Stimulated activated CD4-positive, alpha-beta T cell treated with anti-CD3 and anti-CD28 coated beads, TNF-alpha, amount 100 ng/mL, for 24 hours (primary cell): ENCODE measurements at places on chromosomes 5 and 9.

DNA sequence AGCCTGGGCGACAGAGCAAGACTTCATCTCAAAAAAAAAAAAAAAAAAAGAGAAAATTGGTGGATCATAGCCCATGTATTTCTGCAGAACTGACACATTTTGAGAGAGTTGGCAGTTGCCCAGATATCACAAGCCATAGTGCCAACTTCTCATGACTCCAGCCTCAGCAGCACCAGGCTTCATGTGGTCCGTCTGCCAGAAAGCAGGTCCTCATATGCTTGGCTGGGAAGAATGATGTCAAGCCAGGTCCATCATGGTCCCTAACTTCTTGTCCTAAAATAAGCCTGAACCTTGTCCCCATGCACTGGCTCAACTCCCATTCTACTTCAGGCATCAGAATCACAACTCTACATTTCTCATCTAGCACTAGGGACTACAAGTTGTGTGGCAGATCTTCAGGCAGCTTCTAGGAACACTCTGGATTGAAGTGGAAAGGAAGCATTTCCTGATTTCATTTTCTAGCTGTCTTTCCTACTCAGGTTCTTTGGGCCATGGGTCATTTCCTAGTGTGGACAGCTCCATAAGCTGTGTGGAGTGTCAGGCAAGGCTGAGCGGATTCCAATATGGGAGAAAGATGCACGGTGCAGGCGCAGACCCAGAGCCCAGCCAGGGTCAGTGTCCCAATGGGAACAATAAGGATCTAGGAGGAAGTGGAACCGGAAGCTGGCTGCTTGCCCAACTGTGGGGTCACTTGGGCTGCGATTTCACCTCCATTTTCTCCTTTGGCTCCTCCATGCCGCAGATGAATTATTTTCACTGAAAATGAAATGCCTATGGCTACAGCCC is 90.1 kb downstream of the LMNB1 start:
- DNase-seq = no peak

DNA sequence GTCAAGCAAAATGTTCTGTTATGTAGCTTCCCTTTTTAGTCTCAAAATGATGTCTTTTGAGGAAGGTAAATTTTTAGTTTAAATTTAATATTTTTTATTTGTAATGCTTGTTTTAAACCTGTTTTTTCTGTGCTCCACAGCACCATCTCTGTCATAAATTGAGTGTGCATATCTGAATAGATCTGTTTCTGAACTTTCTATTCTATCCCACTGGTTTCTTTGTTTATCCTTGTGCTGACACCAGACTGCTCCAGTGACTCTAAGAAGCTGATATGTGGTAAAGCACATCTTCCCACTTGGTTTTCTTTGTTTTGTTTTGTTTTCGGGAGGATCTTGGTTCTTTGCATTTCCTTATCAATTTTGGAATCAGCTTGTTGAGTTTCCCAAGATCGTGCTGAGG is 7.1 kb upstream of the RNF145 start:
- DNase-seq = no peak

GRCh38 chr5:168578538-168579487 is at the start of gene PANK3:
PANK3 (minus strand) TSS chr5:168579368; CDS start chr5:168579283, 85 bp downstream.
- DNase-seq = no peak

DNA sequence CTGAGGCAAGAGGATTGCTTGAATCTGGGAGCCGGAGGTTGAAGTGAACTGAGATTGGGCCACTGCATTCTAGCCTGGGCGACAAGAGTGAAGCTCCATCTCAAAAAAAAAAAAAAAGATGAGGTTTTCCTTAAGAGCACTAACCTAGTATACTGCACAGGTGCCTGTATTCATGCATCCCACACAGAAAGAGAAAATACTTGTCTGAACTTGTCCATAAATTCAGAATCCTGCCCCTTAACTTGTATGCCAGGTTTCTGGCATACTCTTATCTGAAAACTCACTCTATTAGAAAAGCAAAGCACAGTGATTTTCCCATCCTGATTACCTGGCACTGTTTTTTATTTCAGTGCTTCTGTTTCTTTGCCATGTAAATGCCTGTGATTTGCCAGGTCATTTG is 125.3 kb upstream of the CDKN2B start:
- no peak for DNase-seq

- DNase-seq = no peak
Measured at GRCh38 chr9:126564716-126565115, 49.0 kb upstream of the LMX1B start.

- no peak for DNase-seq
Measured at GRCh38 chr9:136482046-136482792, 621 bp downstream of the SEC16A start.
